ENCODE measurements at places on chromosomes 12 and 14.

GRCh38 chr14:105839425-105840265 lies 313.3 kb downstream of the TMEM121 start:
- DNase-seq = no peak

- DNase-seq = no peak
Observed at GRCh38 chr12:69701826-69702225, 2.7 kb upstream of the BEST3 start.

DNA sequence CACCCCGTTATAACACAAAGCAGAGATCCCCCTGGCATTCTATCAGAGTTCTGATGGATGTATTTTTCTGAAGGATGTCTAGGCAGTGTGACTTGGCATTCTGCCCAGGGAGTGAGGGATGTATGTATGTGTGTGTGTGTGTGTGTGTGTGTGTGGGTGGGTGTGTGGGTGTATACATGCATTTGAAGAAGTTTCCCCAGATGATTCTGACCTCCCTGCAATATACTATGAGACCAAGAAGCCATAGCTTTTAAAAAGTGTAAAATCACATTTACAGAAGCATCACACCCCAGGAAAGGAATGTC lies 59.7 kb upstream of the NAP1L1 start:
- DNase-seq = no peak

GRCh38 chr14:25003537-25003936 lies 46.4 kb downstream of the STXBP6 start:
- no peak for DNase-seq

GRCh38 chr14:78399316-78399889 lies 229.2 kb downstream of the NRXN3 start:
- DNase-seq = no peak

DNA sequence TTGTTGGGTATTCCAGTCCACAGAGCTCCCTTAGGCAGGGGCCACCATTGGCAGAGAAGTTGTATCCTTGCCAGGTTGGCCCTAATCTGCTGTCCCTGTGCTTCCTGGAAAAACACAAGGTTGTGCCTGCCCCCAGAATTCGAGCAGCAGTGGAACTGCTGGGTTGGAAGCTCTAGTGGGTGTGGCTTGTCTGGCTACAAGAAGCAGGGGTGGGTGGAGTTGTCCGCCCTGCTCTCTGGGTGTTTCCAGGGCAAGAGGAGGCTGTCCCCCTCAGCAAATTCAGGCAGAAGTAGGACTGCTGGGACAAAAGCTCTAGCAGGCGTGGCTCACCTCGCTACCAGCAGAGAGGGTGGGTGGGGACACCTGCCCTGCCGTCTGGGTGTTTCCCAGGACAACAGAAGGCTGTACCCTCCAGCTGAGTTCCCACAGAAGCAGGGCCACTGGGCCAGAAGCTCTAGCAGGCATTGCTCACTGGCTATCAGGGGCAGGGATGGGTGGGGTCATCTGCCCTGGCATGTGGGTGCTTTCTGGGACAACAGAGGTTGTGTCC lies 72.8 kb upstream of the NPAS3 start:
- no peak for DNase-seq

DNA sequence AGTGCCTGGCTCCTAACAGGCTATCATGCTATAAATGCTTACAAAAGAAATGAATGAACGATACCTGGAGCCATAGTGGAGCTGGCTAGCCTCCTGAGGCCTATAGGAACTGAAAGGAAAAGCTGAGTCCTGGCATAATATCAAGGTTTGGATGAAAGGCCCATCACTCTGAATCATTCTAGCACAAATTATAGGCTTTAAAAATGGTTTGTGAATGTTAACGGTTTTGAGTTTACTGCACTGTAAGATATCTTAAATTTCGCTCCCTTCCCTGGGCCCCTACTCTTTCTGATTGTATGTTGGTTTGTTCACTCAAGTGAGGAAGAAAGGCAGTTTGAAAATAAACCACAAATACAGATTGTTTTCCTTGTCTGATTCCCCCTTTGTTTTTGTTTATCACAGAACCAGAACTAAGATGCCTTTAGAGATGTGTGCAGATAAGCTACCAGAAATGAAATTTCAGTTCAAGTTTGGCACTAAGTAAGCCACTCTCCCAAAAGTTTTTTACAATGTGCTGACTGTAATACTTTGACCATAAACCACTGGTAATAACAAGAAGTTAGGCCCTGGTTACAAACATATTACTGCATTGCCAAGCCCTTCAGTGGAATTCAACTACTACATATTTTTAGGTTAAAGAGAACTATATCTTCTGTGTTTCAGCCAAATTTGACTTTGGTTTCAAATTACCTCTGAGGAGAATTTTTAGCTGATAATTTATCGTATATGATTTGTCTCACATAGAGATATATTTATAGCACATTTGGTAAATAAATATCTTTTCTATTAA lies 89.5 kb downstream of the ALX1 start:
- no peak for DNase-seq

DNA sequence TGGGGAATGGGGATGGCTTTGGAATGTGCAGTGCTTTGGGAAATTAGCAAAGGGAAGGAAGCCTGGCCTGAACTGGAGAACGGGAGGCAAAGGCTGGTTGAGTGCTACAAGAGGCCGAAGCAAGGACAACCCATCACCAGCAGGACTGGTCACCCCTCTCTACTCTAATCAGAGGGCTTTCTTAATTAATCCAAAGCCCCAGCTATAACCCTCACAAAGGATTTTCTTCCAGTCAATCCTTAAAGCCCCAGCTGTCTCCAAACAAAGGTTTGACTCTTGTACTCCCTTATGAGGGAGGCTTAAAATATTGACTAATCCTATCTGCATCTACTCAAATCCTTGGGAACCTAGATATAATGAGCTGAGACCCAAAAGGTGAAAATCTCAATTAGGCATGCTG lies 256.3 kb downstream of the NTF3 start:
- DNase-seq = no peak

DNA sequence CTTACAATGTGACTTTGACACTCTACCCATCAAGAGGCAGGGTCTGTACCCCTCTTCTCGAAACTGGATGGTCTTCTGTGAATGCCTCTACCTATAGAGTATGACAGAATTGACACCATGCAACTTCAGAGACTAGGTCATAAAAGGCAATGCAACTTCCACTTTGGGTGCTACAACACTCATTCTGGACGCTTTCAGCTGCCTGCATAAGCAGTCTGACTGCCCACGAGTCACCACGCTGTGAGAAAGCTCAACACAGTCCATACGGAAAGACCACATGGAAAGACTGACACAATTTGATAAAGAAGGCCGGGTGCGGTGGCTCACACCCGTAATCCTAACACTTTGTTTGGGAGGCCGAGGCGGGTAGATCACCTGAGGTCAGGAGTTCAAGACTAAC lies 14.9 kb downstream of the SLC7A7 start:
- no peak for DNase-seq

GRCh38 chr12:128388461-128389000 lies 121.6 kb downstream of the TMEM132C start:
- no peak for DNase-seq

DNA sequence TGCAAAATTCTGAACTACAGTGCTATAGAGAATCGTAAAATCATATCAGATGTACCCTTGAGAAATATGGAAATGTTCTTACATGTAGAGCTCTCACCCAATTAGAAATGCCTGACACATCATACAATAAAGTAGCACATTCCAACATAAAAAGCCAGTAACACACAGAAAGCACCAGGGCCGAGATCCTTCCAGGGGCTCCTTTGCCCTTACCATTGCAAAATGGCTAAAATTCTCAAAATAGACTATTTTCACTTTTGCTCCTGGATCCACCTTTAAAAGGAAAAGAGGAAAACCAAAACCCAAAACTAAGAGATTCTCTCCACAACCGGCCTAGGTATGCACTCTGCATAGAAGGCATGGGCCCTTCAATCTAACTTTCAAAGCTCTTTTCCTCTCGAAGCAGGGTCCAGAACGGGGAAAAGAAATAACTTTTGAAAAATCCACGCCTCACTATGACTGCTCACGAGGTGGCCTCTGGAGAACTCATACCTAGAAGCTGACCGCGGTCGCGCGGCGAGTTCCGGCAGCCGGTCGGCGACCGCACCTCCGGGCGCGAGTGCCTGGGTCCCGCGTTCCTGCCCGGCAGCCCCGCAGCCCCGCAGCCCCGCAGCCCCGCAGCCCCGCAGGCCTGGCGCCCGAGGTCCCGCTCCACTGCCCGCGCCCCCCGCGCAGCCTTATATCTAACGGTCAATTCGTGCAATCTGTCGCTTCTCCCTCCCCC lies 2.7 kb downstream of the OTX2 start:
- no peak for DNase-seq

DNA sequence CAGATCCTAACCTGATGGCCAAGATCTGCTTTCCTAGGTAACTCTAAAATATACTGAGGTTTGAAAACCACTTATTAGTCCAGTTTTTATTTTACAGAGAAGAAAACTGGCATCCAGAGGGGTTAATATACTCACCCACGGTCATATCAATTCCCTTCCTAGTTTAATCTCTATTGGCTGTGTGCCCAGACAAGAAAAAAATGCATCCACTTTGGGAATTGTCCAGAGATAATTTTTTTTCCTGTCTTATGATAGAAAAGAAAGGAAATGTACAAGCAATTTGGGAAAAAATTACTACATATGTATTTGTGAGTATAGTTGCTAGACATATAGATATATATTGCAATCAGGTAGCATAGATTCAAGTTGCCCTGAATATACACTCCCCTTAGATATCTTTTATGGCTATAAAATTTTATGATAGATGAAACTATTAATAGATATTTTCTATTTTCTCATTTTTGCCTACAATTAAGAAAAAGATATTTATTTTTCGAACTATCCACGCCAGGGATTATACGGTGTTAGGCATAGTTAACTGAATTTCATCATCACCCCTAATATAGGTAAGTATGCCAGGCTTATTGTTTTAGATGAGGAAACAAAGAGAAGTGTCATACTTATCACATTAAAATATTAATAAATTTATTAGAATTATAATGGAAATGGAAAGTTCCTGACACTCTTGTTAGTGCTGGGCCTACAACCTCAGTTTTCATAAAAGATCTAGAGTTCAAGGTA lies 100.5 kb upstream of the SLC38A2 start:
- DNase-seq = no peak

DNA sequence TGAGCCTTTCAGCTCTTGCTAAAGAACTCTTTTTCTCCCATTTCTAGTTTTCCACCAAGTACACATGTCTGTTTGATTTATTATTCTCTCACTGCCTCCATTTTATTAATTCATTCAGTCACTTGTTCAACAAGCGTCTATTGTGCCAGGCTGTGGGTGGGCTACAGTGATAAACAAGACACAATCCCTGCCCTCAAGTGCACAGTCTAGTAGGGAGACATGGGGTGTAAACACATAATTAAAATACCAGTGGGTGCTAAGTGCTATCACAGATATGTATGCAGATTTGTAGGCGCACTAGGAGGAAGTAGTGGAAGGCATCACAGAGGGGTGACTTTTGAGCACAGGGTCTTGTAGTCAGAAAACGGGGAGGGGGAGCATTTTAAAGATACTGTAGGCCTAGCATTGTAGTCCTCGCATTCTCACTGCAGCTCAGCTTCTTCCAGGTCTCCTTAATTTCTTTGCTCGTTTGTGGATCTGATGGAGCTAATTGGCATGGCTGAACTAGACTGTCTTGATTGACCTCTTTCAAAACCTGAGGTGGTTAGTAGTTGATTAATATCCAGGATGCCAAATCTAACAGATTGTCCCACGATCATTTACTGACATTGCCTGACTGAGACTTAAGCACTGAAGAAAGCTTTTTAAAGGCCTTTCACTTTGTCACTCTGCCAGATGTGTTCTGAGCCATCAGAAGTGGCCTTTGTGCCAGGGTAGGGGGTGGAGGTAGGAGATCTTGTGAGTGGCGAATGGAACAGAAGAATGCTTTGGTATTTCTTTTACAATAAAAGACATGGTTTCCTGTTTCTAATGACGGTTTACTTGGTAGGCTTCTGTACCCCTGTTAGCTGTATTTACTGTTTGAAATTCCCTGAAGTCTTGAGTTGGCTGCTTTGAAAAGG lies 116.9 kb downstream of the DIP2B start:
- no peak for DNase-seq

DNA sequence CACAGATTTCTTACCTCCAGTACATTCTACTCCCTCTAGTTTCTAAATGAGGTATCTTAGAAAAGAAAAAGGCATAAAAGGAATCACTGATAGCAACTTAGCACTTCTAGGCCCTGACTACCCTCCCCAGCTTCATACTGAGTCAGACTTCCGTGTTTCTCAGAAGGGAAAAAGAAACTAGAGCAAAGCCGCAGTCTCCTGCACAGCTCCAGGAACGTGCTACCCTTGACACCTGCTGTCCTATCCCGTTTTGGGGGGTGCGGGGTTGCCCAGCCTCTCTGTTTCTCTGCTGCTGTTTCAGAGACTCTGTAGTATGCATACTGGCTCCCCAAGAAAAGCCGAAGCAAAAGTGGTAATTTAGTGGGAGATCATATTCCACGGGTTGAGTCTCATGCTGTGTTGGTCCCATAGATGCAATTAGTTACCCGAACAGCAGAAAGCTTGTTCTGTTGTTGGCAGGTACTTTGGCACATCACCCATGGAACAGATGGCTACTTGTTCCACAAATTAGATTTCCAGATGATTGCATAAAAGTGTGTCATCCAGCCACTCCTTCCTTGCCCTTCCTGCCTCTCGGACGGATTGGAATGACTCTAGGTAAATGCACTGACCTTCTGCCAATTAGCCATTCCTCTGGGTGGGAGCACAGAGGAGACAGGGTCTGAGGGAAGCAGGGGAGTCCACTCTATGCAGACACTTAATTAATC lies 438.1 kb downstream of the FUT8 start:
- DNase-seq = peak; percentile 24

DNA sequence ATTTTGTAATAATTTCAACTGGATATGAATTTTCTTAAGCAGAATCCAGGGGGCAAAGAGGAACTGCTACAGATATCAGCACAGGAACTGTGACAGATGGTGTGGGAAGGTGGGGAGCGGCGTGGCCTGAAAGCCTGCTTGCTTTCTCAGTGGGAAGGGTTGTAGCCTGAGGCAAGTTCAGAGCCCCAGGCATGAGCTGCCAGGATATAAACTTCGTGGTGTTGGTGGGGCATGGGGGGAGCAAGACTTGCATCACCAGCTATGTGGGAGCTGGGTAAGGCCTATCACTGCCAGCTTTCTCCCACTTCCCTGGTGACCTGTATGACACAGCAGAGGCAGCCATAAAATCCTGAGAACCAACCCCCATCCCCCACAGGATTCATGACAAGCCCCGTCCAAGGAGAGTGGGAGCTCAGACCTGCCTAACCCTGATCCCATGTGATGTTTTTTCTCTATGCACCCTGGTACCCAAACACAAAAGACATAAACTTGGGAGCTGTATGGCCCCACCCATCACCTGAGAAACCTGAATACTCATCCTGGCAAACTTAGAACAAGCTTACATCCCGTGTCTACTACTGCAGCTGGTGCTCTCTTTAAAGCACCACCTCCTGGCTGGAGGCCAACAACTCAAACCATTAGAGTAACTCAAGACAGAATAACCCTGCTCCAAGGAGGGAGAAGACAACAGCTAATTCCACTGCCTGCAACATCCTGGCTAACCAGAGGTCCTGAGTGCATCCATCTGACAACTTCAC lies 16.5 kb downstream of the CLEC1A start:
- DNase-seq = no peak

- no peak for DNase-seq
Observed at GRCh38 chr12:121288158-121288845, 8.2 kb downstream of the CAMKK2 start.
